ENCODE measurements at places on chromosomes 5 and 9. TPM values are rescaled to one million over a fixed set of nuclear protein-coding genes. Genes with fewer than 3 reads are reported as not detected.

The LCN1 gene
- total RNA-seq, result not detected

The GABRA1 gene
- not detected for total RNA-seq

The GARIN3 gene
- not detected for total RNA-seq

The RCL1 gene
- 6.4 TPM for total RNA-seq

The MEIKIN gene
- not detected for total RNA-seq

The ROR2 gene
- 12.4 TPM for total RNA-seq

The ANKH gene
- 96.5 TPM for total RNA-seq

The SV2C gene
- 0.20 TPM for total RNA-seq

Measured in transverse colon (tissue), 4 donors.